ENCODE measurements at places on chromosomes 16 and 17.

DNA sequence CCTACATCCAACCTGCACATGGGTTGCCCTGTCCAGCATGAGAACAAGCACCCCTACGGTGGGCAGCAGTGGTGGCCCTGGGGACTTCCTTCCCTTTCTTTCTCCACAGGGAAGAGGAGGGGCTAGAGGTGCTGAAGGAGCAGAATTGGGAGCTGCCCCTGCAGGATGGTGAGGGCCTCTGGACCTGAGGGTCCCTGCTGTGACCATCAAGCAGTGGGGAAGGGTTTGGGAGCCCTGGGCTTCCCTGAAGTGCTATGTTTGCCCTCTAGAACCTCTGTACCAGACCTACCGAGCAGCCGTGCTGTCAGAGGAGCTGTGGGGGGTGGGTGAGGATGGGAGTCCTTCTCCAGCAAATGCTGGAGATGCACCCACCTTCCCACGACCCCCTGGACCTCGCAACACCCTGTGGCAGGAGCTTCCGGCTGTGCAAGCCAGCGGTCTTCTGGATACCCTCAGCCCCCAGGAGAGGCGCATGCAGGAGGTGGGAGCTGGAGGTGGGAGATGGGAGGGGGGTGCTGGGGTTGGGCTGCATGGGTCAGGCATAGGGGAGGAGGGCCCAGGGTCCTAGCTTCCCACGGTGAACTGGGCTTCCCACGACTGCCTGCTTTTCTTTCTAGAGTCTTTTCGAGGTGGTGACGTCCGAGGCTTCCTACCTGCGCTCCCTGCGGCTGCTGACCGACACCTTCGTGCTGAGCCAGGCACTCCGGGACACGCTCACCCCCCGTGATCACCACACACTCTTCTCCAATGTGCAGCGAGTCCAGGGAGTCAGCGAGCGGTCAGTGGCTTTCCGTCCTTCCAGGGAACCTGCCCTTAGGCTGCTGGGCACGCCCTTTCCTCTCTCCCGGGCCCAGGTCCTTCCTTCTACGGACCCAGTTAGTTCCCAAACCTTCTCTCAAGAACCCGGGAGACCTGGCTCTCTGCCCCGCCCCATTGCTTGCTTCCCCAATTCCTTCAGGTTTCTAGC is 5.0 kb downstream of the ARHGEF15 start:
- no peak for DNase-seq

DNA sequence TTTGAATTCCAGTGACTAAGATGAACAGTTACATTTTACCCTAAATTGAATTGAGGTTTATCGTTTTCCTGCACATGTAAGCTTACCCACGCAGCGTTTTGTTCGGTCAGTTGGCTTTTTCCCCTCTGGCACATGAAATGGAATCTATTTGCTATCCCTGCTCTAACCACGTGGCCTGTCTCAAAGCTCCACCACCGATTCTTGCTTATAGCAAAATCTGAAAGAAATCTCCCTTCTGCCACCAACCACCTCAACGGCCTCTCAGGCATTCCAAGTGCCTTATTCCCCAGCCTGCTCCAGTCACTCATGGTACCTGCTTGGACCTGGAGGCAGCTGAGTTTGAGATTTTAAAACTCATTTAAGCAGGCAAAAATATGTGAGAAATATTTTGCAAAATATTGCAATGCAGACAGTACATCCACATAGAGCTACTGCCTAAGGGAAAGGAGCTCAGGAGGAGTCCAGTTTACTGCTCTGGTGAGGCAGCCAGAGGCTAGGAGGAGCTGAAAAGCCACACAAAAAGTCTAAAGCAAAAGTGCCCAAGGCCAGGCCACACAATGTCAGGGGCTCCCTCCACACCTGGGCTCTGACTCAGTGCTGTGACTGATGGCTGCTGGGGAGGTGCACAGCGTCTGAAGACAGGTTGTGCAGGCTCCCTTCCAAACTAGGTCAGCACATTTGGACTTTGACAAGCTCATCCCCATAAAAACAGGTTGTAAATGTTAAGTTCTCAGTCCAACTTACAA is 26.4 kb downstream of the ARHGAP17 start:
- DNase-seq = no peak

GRCh38 chr17:72598695-72599094 is 477.9 kb downstream of the SOX9 start:
- DNase-seq = no peak

GRCh38 chr17:19533718-19534561 is at the start of gene SLC47A1:
TSS of gene SLC47A1 (plus strand) at chr17:19533854. CDS start at chr17:19533940, 86 bp downstream.
- peak; percentile 27 for DNase-seq

DNA sequence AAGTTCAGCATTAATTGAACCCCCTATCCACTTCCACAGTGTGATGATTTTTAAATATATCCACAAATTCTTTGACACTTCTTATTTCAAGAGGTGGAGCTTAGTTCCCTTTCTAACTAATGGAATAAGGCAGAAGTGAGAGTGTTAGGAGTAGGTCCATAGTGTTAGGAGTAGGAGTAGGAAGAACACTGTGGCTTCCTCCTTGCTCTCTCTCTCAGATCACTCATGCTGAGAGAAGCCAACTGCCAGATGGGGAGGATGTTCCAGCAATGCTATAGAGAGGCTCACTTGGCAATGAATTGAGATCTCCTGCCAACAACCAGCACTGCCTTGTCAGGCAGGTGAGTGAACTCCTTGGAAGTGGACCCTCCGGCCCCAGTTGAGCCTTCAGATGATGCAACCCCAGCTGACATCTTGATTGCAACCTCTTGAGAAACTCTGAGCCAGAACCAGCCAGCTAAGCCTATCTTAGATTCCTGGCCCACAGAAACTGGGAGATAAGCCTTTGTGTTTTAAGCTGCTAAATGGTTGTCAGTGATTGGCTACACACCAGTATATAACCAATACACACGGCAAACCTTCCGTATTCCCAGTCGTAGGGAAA is 44.3 kb downstream of the SPECC1 start:
- DNase-seq = no peak

- no peak for DNase-seq
Measured at GRCh38 chr17:11511696-11512095, 86.6 kb upstream of the DNAH9 start.

DNA sequence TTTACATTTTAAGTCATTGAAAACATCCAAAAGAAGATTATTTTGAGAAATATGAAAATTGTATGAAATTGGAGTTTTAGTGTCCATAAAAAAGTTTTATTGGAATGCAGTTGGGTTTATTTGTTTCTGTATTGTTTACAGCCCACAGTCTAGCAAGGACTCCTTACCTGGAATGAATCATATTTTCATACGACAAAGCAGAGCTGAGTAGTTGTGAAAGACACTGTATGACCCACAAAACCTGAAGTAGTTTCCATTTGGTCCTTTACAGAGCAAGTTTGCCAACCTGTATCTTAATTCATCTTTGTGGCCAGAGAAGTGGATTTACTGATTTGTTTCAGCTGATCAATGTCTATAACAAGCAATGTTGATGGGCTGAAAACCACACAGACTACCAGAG is 10.3 kb downstream of the CCL18 start:
- no peak for DNase-seq

DNA sequence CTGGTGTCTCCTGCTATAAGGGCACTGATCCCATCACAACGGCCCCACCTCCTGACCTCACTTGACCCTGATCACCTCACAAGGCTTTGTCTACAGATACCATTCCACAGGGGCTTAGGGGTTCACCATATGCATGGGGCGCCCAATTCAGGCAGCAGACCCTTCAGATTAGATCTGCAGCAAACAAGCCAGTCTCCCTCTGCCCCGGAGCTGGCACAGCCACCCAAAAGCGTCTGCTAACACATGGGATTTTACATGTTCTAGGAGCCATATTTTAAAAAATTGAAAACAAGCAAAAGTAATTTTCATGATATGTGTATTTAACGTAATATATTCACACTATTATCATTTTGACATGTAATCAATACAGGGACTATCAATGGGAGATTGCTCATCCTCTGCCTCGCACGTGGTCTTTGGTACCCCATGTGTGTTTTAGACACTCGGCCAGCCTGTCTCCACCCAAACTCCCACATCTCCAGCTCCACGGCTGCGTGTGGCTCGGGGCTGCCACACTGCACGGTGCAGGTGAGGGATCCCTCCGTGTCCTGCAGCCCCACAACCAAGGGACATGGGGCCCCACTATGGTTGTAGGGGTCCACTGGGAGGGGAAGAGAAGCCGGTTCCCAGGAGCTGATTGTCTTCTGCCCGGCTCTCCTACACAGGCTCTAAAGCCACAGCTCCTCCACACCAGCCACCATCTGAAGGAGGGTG is 107.6 kb downstream of the RBFOX3 start:
- DNase-seq = no peak

DNA sequence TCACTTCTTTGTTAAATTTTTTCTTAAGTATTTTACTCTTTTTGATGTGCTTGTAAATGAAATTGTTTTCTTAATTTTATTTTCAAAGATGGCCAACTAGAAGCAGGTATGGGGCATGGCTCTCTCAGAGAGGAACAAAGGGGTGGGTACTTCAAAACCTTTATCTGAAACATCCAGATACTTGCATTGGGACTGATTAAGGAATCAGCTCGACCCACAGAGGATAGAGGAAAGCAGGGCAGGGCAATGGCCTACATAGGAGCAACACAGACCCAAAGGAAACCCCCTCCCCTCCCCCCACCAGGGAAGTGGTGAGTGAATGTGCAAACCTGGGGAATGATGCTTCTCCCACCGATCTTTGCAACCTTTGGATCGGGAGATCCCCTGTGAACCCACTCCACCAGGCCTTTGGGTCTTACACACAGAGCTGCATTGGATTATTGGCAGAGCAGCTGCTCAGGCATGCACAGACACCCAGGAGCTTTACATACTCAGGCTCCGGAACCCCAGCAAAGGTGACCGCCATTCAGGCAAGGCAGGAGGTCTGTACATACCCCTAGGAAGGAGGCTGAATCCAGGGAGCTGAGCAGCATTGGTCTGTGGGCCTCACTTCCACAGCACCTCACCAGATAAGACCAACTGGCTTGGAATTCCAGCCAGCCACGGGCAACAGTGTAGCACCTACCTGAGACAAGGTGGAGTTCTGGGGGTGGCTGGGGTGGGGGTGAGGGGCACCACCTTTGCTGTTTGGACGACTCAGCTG is 3.0 kb upstream of the CCR7 start:
- DNase-seq = no peak

- DNase-seq = no peak
Measured at GRCh38 chr16:85270374-85270773, 158.1 kb upstream of the CIBAR2 start.

DNA sequence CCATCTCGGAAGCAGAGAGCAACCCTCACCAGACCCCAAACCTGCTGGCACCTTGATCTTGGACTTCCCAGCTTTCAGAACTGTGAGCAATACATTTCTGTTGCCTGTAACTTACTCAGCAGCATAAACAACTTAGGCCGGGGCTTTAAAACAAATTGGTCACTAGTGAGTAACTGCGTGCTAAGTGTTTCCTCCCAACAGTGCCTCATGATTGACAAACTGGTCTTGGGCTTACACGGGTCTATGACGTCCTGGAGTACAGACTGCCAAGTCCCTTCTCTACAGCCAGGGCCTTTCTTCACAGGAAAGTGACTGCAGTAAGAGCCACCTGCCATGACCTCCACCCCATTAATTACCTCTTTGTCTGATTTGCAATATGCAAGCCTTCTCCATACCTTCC is 136.7 kb downstream of the XYLT1 start:
- DNase-seq = no peak

DNA sequence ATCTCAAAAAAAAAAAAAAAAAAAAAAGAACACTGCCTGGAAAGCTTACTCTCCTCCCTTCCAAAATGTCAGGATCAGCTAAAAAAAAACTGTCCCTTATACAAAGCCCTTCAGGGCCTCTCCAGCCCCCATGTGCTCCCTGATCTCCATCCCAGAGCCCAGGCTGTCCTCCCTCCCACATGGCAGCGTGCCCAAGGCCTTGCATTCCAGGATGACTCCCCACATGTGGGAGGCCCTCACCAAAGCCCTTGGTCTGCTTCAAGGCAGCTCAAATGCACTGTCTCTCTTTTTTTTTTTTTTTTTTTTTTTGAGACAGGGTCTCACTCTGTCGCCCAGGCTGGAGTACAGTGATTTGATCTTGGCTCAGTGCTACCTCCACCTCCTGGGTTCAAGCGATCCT is 2.3 kb downstream of the FDXR start:
- DNase-seq = no peak

- DNase-seq = no peak
Measured at GRCh38 chr17:82803606-82804005, 36.2 kb downstream of the ZNF750 start.

DNA sequence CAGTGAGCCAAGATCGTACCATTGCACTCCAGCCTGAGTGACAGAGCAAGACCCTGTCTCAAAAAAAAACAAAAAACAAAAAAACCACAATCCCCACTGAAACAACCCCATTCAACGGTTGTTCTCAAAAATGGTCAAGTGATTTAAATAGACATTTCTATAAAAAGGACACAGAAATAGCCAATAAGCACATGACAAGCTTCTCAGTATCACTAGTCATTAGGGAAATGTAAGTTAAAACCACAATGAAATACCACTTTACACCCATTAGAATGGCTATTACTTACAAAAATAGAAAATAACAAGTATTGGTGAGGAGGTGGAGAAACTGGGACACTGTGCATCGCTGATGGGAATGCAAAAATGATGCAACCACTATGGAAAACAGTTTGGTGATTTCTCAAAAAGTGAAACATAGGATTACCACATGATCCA is 26.6 kb upstream of the MYLK3 start:
- DNase-seq = no peak

- no peak for DNase-seq
Measured at GRCh38 chr16:89183975-89184676, 12.6 kb downstream of the CDH15 start.

DNA sequence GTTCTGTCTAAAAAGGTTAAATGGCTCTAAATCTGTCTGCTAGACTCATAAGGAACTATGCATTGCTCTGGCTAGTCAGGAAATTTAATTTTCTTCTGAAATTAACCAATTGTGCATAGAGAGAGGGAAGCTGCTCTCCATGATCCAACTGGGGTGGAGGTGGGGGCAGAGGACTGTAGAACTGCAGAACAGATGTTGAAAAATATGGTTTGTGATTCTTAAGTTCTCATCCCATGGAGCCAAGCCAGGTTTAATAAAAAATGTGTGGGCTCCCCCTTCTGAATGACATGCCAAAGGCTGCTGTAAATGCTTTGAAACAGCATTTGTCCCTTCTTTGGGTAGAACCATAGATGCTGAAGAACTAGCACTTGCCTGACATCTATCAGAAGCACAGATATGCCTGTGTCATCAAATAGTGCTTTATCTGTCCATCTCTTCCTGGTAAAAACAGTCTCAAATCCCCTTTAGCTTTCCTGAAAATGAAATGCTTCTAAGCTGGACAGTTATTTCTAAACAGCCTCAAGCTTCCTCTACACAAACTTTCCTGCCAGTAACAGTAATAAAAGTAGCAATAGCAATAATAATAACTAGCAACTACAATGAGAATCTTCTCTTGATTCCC is 221.4 kb downstream of the CDH8 start:
- DNase-seq = no peak

GRCh38 chr16:20918486-20919239 is 18.1 kb downstream of the LYRM1 start:
- DNase-seq = no peak

- no peak for DNase-seq
Measured at GRCh38 chr16:10827691-10828341, 9.2 kb upstream of the TVP23A start.

DNA sequence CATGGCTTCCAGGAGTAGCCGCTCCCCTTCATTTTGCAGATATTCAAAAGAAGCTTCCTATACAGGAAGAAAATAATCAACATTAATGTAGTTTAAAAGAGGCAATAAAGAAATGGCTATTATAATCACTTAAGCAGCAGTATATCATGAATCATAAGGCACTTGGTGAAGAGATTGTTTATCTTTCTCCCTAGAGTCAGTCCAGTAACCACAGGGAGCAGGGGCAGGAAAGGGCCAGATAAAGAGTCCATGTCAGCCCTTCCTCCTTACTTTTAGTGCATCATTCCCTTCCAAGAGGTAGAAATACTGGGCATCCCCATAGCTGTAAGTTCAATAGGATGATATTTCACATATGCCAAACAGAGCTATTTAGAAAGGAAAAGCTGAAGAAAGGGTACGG is 184.6 kb upstream of the C17orf78 start:
- DNase-seq = no peak
